ENCODE measurements at places on chromosomes 3 and 15. TPM values are rescaled to one million over a fixed set of nuclear protein-coding genes. Genes with fewer than 3 reads are reported as not detected.

DNA sequence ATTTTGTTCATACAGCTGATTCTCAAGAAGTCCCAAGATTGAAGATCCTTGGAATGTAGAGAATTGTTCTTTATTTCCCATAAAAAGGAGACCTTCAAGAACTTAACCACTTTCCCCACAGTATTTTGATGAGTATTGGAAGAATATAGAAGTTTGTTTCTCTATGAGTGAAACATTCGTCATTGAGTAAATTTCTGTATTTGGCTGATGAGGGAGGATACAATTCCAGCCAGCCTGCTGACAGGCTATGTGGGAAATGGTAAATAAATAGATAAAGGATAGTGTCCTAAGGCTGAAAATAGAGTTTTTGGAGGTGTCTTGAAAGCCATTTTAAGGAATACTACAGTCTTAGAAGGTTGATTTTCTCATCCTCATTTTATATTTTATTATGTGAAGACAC, 1076.1 kb downstream of the ROBO2 start:
- DNase-seq = no peak
- no peaks in the 10 kb centered on the region for H3K27me3 ChIP-seq
- H3K4me3 ChIP-seq = no peak overlapping the region
- no peak overlapping the region for H3K27ac ChIP-seq

GRCh38 chr3:129665024-129665768, 58.7 kb upstream of the PLXND1 start:
- no peak overlapping the region for H3K27ac ChIP-seq
- H3K36me3 ChIP-seq = peaks cover 6% of the 10 kb centered on the region

Gene OCA2
- total RNA-seq = 0.20 TPM

Gene SEC61A1
- total RNA-seq = 157 TPM

GRCh38 chr3:10594915-10595314, 89.5 kb upstream of the ATP2B2 start:
- H3K4me1 ChIP-seq = no peaks in the 10 kb centered on the region
- no peak overlapping the region for H3K27ac ChIP-seq
- no peaks in the 10 kb centered on the region for H3K36me3 ChIP-seq
- H3K4me3 ChIP-seq = no peak overlapping the region

All from H1 (cell line).